PC-9 (cell line): ENCODE measurements at places on chromosomes 1 and 21.
A peak's percentile ranks its signal among the peaks of the same experiment; 100 is the strongest.

DNA sequence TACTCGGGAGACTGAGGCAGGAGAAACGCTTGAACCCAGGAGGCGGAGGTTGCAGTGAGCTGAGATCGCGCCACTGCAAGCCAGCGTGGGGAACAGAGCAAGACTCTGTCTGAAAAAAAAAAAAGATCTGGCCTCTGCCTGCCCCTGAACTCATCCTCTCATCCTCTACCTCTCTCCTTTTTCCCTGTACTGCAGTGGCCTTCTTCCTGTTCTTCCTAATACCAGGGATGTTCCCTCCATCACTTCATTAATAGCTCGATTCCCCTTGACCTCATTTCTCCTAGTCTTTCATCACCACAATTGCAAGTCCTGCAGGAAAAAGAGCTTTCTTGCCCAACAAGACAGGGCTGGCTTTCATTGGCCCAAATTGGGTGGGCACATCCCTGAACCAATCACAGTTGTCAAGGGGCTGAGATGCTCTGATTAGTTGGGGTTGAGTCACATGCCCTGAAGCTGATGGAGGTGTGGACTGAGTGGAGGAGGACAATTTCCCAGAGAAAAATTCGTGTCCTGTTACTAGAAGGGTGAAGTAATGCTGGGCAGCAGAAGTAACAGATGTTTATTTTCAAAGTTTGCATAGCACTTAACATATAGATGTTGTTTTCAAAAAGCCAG is 86.8 kb upstream of the PUM1 start:
- DNase-seq, result peak; percentile 54

DNA sequence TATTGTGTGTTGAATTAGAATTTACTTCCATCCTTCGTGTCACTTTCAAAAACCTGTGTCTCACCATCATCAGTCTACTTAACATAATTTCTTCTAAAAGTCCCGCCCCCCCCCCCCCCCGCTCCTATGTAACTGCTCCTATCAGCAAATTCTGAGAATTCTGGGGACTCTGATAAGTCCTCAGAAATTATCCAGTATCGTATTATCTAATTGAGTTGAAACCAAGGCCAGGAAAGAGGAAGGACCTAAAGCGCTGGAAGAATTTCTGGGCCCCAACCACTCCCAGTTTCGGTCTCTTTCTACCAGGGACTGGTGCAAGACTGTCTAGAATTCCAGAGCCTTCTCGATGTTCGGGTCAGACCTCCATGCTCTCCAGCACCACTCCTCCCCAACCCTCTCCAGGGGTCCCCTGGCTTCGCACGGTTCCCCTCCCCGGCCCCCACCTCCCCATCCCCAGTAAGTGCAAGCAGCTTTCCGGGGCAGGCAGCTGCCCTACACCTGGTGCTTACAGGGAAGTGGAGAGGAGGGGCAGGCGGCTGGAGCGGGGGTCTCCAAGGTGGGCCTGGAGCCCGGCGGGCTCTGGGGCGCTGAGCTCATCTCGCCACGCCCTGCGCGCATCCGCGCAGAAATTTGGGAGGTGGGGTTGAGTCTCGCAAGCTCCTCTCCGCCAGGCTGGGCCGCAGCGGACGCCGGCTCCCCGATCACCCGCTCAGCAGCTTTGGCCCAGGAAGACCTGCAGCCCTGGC is 16.0 kb upstream of the ZNF496 start:
- no peak for DNase-seq

DNA sequence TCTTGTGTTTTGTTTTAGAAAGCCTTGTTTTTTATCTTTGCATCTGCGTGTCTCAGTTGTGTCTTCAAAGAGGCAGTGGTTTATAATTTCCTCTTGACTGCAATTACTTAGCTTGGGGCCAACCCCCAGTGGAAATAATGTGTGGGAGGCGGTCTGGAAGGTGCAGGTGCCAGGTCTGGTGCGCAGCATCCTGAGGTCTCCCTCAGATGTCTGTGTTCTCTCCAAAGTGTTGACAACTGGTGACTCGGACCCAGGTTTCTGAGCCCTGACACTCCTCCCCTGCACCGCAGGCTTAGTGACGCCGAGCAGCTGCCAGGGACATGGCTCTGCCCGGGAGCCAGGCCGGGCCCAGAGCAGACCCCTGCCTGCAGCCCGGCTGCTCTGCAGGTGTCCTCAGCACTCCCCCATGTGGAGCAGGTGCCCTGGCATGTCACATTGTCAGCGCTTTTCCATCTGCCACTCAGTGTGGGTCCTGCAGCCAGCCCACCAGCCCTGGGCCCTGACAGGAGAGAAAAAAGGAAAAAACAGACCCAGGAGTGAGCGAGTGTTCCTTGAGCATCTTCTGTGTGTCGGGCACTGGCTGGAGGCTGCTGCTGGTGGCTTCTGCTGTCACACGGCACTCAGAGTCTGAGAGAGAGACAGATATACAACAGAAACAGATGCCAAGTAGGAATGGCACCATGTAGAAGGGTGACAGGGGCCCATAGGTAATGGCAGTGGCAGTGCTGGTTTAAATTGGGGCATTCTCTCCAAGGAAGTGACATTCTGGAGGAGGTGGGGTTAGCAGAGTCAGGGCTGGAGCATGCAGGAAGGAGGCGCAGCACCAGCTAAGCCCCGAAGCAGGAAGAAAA is 24.8 kb upstream of the SELENON start:
- DNase-seq, result peak; percentile 52

DNA sequence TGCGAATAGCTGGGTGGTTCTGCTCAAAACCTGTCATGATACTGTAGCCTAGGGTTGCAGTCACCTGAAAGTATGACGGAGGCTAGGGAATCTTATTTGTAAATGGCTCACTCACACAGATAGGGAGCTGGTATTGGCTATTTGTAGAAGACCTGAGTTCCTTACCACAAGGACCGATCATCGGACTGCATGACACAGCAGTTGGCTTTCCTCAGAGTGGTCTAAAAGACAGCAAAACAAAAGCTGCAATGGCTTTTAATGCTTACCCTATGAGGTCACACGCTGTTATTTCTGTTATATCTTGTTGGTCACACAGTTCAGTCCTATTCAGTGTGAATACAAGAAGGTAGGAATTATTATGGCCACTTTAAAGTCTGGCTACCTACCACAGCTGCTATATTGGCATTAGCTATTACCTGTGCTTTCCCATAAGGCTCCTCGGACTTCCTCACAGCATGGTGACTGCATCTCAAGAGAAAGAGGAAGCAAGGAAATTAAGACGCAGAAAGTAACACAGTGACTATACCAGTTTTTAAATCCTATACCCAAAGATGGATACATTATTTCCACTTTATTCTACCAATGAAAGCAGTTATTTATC is 68.4 kb upstream of the LRRC7 start:
- DNase-seq, result no peak

GRCh38 chr1:177273141-177273540 is 102.4 kb downstream of the BRINP2 start:
- DNase-seq, result no peak

GRCh38 chr1:190327271-190327670 is 150.4 kb downstream of the BRINP3 start:
- DNase-seq, result no peak

- no peak for DNase-seq
These were observed 3.5 kb downstream of the C1orf116 start for GRCh38 chr1:207028884-207029650.

- DNase-seq, result no peak
These were observed 11.7 kb upstream of the SH3GLB1 start for GRCh38 chr1:86692641-86693040.

GRCh38 chr1:153531638-153532037 is 4.2 kb downstream of the S100A6 start:
- no peak for DNase-seq

DNA sequence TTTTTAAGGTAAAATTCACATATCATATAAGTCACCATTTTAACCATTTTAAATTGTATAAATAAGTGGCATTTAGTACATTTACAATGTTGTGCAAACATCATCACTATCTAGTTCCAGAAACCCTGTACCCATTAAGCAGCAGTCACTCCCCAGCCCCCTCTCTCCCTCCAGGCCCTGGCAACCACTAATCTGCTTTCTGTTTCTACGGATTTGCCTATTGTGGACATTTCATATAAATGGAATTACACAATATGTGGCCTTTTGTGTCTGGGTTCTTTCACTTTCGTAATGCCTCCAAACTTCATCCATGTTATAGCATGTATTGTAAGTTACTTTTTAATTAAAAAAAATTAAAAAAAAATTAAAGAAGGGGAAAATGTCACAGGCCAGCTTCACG is 58.0 kb upstream of the RAB3GAP2 start:
- no peak for DNase-seq

- peak; percentile 45 for DNase-seq
These were observed 62.1 kb downstream of the FAAP20 start for GRCh38 chr1:2132222-2133038.
